ENCODE measurements at places on chromosomes 6 and 20.

- no peak for DNase-seq
Measured at GRCh38 chr6:63804381-63804956, 168.9 kb downstream of the PHF3 start.

DNA sequence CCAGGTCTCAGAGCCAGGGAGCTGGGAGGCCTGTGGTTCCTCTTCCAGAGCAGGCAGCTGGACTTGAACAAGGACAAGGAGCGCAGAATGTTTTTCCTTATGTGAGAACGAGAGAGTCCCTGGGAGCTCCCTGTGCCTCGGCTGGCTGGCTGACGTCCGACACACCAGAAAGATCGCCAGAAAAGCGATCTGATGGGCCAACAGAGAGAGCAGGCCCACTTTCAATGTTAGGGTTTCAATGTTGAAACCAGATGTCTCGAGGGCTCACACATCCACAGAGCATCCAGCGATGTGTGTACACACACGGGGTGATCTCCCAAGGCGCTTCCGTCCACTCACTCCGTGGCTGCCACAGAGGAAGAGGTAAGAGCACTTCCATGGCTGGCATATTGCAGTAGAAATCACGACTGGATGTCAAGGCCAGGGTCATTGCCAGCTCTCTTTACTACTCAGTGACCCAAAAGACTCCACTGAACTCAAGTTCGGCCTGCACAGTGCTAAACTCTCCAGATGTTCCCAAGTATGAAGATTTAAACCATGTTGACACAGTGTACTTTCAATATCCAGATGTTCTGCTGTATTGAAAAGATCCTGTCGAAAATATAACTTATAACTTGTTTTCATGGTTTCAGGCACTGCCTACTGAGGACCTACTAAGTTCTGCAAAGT lies 70.8 kb upstream of the FOXC1 start:
- DNase-seq = no peak

GRCh38 chr6:74925683-74926082 lies 280.2 kb downstream of the COL12A1 start:
- no peak for DNase-seq

GRCh38 chr6:43788301-43788700 lies 18.3 kb downstream of the VEGFA start:
- no peak for DNase-seq

- DNase-seq = no peak
Measured at GRCh38 chr6:39339868-39340550, 17.5 kb upstream of the KCNK16 start.

- DNase-seq = no peak
Measured at GRCh38 chr6:2749969-2750600, 637 bp downstream of the MYLK4 start.

DNA sequence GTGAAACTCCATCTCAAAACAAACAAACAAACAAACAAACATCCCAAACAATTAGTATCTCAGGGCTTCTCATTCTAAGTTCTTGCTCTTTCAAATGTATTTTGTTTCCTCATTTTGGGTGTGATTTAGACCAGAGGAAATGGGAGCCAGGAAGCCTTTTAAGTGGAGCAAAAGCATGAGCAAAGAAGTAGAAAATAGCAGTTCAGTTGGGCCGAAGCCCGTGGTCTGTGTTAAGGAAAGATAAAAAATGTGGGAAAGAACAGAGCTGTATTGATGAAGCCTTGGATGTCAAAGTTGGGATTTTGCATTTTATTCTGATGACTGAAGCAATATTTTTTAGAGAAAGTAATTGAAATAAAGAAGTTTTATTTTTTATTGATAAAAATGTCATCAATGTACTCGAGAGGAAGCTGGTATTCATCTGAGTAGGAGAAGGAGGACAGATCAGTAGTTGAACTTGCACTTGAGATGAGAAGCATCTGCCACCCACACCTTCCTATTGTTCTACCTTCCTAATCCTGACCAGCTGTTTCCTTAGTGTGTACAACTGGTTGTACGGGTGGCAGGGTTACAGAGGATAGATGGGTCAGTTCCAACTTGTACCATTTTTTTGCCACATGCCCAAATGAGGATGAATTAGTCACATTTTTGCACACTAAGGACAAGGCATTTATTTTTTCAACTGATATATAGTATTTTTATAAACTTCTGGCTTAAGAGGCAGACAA lies 56.1 kb downstream of the KIAA0408 start:
- DNase-seq = no peak

- no peak for DNase-seq
Measured at GRCh38 chr6:3247255-3248146, 11.2 kb upstream of the PSMG4 start.

DNA sequence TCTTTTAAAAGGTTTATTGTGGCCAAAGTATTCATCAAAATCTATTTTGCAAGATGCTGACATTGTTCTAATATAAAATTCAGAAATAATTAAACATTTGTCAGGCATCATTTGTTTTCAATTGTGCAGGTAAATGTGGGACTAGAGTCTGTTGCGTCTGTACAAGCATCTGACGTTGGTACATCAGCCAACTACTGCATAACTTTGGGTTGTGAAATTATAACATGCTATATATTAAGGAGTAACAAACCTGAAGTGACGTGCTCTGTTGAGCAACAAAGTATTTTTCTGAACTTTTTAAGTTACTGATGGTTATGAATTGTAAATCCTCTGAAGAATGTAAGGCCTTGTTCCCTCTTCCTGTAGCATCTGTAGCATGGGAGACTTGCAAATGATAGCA lies 66.0 kb downstream of the RNF182 start:
- no peak for DNase-seq

GRCh38 chr20:63290677-63291472 lies 2.1 kb upstream of the COL20A1 start:
- DNase-seq = no peak

DNA sequence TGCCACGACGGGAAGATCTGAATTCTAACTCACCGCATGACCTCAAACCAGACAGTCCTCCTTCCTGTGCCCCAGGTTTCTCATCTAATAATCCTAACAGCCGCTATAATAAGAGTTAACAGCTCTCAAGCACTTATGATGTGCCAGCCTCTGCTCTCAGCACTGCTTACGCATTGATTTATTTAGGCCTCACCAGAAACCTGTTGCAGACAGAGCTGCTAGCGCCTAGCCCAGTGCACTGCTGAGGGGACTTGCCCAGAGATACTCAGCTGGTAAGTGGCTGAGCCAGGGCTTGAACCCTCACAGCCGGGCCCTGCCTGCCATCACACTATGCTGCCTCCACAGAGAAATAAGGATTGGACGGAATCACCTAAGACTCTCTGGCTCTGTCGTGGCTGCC lies 37.7 kb downstream of the GRM4 start:
- no peak for DNase-seq

DNA sequence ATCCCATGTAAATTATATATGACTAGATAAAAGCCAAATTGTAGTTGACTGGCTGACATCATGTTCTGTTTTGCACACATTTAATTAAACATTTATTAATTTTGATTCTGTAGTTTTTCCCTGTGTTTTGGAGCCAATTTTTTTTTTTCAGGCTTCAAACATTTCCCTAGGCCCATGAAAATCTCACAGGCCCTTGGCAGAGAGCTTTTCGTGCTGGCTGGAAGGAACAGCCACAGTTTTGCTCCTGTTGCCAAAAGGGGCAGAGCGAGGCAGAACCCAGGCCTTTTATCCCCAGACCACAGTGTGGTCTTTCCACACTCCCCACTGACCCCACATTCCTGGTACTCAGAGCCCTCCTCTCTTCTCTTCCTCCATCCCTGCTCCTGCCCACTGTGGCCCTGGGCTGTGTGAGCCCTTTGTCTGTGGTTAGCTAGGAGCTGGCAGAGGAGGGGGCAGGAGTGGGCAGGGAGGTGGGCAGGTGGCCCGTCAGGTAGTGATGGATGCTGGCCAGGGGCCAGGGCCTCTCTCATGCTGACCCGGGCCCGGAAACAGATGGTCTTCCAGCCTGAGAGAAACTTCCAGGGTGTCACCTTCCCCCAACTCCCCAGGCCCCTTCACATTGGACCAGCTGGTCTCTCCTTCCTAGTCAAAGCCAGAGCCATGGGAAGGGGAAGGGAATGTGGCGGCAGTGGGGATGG lies 19.4 kb upstream of the CCM2L start:
- no peak for DNase-seq

DNA sequence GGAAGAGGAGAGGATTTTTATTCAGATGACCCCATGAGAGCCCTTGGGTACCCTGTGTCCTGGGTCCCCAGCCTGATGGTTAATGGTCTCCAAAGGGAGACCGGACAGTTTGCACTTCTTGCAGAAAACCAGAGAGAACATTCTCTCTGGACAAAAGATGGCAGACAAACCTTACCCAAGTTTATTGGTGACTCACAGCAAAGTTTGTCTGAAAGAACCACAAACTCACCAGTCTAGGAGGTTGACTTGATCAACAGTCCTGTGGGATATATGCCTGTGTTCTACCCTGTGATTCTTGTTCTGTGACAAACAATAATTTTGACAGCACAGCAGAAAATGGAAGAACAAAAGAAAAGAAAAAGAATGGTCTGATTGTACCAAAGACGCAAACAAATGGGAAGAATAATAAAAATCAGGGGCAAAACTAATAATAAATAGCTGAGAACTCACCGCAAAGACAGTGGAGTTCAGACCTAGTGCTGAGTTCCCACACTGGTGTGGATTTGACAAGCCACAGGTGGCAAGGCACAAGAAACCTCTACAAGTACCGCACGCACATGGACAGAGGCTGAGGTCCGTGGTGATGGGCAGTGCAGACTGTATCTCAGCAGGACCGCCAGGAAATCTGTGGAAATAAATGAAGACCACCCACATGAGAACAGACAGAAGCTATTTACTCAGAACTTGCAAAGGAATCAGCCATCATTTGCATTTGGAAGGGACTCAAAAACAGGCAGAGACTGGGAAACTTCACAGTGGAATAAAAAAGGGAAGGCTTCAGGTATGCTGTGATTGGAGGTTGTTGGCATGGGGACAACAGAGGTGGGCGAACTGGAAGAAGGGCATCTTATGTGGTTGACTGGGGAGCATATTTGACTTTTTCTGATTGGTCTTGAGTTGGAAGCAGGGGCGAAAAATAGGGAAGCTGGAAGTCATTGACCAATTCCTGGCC lies 246.3 kb upstream of the RNF24 start:
- DNase-seq = no peak

DNA sequence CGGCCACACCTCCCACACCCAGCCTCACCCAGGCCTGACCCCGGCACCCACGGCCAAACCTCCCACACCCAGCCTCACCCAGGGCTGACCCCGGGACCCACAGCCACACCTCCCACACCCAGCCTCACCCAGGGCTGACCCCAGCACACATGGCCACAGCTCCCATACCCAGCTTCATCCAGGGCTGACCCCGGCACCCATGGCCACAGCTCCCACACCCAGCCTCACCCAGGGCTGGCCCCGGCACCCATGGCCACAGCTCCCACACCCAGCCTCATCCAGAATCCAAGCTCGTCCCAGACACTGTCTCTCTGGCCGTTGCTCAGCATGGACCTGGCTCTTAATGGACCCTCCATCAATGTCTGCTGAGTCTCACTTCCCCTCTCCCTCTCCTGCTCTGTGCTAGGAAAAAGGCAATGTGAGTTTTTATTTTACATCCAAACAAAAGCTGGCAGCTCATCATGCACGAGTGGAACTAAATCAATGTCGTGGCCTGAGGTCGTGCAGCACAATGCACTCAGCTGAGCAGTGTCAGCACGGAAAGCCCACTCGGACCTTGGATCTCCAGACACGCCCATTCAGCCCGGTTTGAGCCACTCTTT lies 36.1 kb downstream of the NINL start:
- no peak for DNase-seq

- no peak for DNase-seq
Measured at GRCh38 chr20:58458342-58459057, 56.7 kb downstream of the APCDD1L start.

- no peak for DNase-seq
Measured at GRCh38 chr6:116550796-116551195, 2.8 kb upstream of the CALHM4 start.

DNA sequence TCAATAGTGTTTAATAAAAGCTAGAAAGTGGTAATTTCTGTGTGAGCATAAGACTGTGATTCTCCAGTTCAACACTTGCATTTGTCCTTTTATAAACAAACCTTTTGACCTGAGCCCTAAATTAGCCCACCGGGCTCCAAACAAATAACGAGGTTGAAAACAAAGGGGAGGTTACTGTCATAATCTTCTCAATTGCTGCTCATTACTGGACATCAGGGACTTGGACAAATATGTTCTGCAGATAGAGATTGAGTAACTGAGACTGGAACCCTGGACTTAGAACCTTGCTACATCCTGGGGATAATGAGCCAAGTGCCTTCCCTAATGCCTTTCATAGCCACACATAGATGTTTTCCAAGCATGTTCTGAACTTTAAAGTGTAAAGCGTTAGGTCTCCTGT lies 84.2 kb upstream of the PCSK2 start:
- no peak for DNase-seq

DNA sequence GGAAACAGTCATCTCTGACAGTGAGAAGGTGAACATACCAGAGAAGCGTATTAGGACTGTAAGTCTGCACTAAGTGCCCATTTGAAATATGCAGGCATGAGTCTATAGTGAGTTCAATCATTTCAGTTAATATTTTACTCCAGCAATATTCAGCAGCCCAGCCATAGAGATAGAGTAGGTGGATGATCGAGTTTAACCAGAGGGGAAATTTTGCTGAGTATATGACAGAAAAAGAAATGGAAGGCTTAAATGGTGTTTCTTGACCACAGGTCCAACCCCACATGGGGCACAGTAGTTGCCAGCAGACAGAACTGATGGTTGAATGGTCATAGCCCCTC lies 39.8 kb downstream of the KIF6 start:
- DNase-seq = no peak

GRCh38 chr20:44616604-44616964 lies 34.2 kb downstream of the PKIG start:
- no peak for DNase-seq

GRCh38 chr20:63966944-63967322 lies 2.8 kb downstream of the ZNF512B start:
- no peak for DNase-seq

GRCh38 chr6:30267423-30267822 lies 54.2 kb upstream of the TRIM26 start:
- DNase-seq = no peak

DNA sequence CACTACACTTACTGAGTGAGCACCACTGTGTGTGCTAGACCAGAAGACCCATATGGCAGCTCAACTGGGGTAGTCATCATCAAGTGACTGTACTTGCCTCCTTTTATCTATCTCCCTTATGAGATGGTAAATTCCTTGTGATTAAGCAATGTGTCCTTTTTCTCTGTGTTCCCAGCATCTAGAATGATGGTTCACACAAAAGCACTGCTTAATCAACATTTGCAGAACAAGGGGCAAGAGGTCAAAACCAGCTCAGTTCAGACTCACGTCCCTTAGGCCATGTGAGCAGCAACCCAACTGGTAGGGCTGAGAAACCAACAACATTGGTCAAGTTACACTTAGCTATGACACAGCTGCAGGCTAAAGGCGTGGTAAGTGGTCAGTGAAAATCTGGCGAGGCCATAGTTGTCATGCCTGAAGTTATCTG lies 10.0 kb downstream of the TRAM2 start:
- no peak for DNase-seq

DNA sequence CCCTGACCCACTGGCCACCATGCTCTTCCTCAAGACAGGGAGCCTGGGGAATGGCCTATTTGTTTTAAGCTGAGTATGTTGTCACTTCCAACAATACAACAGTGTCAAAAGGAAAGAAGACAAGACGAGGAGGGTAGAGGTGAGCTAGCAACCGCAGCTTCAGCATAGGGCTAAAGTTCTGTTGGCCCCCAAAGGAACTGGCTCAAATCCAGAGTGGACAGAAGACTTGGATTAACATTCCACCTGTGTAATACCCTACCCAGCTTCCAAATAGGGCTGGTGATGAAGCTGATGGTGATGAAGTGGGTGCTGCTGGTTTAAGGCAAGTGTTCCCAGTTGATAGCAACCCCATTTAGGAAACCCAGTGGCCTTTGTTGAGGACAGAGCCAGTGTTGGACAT lies 31.7 kb upstream of the KCNK5 start:
- DNase-seq = no peak
